AG20443 (cell line): ENCODE measurements at places on chromosomes 2 and 18.

DNA sequence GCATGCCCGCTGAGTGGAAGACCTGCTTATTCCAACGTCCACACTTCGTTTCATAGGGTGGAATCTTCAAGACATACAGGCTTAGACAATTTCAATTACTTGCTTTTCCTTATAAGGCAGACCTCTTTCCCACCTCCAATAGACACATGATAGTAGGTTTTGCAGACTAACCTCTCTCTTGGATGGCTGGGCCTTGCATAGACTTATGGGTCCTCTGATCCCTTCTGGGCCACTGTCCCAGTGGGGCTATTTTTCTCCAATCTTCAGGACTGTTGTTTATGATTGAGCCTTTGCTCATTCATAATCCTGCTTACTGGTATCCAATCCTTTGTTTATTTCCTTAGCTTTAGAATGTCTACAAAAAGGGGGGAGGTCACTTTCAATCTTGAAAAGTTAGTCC lies 138.9 kb downstream of the FAM210A start:
- DNase-seq, result no peak

DNA sequence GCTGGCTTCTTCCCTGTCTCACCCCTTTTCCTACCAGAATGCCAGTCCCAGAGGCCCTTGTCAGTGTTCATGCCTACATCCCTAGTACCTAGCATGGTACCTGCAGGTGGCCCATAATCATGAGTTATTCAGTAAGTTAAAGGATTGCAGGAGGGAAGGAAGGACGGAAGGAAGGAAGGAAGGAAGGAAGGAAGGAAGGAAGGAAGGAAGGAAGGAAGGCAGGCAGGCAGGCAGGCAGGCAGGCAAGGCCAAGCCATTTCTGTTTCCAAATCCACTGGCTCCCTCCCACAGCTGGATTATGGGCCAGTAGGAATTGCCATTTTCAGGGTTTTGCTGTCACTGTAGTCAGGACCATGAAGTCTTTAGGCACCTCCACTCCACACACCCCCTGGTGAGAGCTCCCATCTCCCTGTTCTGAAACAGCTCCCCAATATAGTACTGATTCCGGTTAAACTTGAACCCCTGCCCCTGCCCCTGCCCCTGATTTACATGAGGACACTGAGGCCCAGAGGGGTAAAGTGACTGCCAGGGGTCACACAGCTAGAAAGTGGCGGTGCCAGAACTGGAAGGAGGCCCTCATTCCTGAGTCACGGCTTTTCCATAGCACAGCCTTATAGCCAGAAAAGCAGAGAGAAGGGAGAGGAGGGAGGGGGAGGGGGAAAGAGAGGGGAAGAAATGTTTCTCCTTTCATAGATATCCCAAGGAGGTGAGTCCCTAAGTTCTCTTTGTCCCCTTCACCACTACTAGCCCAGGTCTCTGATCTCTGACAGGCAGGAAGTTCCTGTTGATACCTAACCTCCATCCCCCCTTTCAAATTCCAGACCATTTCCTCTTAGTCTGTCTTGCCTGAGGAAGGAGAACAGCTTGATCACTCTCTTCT lies 12.2 kb upstream of the TNS1 start:
- DNase-seq, result no peak

DNA sequence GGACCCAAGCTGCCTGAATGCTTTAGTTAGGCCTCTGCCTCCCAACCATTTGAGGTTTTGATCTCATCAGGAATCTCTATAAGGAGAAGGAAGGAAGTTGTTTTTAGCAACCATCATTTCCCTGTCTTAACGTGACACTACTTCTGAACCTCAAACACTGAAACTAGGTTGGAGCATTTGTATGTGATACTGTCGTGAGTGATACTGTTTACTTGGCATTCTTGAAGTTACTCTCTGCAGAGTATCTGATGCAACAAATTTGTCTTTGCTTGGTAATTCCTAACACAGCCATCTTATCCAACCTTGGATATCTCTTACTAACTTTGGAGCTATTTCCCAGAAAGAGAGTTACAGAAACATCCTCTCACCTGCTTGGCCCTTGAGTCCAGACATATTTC lies 22.1 kb downstream of the TTLL4 start:
- DNase-seq, result no peak

DNA sequence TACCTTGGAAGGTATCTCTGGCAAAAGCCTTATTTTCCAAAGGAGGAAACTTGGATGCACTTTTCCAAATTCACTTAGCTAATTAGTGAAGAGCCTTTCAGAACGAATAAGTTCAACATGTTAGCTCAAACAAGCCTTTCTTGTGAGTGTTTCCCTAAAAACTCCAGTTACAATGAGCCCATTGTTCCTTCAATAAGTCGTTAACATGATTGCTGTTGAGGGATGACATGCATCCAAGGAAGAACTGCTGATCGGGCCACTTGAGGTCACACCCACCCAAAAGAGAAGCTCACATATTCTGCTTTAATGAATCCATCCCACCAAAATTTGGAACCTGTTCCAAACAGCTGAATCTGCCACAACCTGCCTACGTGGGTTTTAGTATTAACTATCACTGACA lies 48.1 kb upstream of the SLC35G4 start:
- no peak for DNase-seq
